GM12892 (cell line): ENCODE measurements at places on chromosomes 11 and 22.

DNA sequence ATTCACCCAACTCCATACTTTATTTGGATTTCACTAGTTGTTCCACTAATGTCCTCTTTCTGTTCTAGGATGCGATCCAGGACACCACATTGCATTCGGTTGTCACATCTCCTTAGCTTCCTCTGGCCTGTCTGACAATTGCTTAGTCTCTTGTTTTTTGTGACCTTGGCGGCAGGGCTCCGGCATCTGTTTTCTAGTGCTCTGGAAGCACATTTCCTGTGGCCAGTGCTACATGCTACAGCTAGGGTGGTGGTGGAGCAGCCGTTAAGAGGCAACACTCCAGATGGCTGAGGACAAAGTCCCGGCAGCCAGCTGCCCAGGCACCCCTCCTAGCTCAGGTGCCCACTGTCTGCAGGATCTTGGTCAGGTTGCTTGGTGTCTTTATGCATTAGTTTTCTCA is 6.8 kb downstream of the STX3 start:
- DNase-seq = no peak

- DNase-seq = no peak
Observed at GRCh38 chr11:75135021-75135650, 15.8 kb upstream of the SLCO2B1 start.

DNA sequence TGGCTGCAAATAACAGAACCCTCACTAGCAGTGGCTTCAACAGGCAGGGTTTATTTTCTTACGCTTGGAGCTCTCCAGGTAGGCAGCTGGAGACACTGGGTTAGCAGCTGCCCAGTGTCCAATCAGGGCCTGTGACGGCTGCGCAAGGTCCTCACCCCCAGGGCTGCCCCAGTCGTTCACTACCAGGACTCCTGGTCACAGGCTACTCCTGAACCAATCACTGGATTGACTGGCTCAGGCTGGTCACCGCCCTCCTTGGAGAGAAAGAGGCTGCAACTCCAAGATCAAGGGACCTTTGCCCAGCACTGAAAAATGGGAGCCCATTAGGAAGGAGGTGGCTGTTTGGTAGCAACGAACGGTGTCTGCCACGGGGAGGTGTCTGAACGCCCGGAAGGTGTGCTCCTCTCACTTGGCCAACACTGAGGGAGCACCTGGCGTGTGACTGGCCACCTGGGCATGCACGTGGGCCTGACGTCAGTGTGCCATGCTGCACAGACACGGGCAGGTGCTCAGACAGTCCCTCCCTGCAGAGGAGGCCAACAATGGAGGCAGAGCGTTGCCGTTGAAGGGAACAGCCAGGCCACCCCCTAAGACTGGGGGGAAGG is 5.1 kb downstream of the ARSA start:
- DNase-seq = no peak

DNA sequence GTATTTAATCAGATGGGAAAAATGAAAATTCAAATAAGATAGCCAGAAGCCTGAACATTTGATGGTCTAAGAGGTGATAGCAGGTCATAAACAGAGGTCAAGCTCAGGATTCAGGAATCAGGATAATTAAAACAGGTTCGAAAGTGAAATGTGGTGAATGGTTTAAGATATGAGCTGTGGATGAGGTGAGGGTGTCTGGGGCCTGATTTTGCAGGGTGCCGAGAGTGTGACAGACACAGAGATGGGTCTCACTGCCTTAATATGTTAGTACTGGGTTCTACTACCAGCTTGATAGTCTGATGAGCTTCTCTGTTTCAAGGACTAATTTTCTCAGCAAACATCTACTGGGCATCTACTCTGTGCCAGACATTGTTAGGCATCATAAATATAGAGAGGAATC is 19.9 kb upstream of the EMSY start:
- DNase-seq = no peak

DNA sequence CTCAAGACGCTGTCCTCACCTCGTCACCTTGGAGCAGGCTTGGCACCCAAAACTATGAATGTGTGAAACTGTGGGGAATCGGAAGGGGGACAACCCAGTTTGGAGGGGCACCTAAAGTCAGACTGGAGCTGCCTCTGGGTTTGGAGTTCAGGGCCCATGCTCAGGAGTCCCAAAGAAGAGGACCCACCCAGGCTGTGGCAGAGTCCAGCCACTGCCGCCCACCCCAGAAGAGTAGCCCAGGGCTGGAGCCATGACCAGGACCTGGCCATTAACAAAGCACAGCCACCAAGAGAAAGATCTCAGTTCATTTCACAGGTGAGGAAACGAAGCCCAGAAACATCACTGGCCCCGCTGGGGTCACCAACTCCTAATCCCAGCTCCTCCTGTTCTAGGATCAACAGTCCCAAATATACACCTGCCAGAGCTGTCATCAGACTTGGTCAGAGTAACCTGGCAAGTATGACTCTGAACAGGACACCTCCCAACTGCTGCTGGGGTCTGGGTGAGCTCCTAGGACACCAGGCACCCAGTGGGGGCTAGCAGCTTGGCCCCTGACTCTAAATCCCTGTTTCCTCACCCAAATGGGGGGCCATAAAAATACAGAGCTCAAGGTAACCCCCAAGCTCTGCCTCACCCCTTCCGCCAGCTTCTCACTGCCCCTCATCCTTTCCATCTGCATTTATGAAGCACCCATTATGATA is 2.7 kb downstream of the RAB3IL1 start:
- DNase-seq = peak; percentile 12

- no peak for DNase-seq
Observed at GRCh38 chr11:125165843-125166763, 1.6 kb downstream of the PKNOX2 start.
